ENCODE measurements at places on chromosomes 6 and 20.
A peak's percentile ranks its signal among the peaks of the same experiment; 100 is the strongest.

DNA sequence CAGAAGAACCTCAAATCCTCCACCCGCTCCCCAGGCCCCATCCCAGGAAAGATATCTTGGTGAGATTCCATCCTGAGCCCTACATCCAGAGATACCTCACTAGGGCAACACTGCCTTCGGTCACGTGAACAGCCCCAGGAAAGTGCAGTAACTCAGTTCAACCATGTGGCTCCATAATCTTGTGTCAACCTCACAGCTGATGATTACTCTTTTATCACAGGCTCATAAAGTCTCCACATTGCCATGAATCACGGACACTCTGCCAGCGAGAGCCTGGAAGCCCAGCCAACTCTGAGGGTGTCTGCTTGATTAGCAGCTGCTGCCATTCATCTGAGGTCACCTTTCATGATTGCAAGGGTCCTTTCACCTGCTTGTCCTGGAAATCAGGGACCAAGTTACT lies 175.8 kb upstream of the LRFN2 start:
- DNase-seq: no peak
- H3K27ac ChIP-seq: no peak overlapping the region
- H3K36me3 ChIP-seq: no peaks in the 10 kb centered on the region
- H3K4me1 ChIP-seq: no peaks in the 10 kb centered on the region
- H3K4me3 ChIP-seq: no peak overlapping the region

- no peak for DNase-seq
- H3K4me3 ChIP-seq: no peak overlapping the region
- no peak overlapping the region for H3K27ac ChIP-seq
- no peaks in the 10 kb centered on the region for H3K27me3 ChIP-seq
- no peaks in the 10 kb centered on the region for H3K36me3 ChIP-seq
Observed at GRCh38 chr6:120348926-120349325, 985.4 kb downstream of the TBC1D32 start.

GRCh38 chr6:155351273-155352129 lies 37.2 kb upstream of the TFB1M start:
- DNase-seq: no peak
- H3K36me3 ChIP-seq: peaks cover 3% of the 10 kb centered on the region
- H3K27me3 ChIP-seq: no peaks in the 10 kb centered on the region
- no peak overlapping the region for H3K4me3 ChIP-seq
- H3K4me1 ChIP-seq: no peaks in the 10 kb centered on the region
- H3K27ac ChIP-seq: no peak overlapping the region

GRCh38 chr20:5065166-5065878 lies 54.4 kb downstream of the PCNA start:
- H3K4me1 ChIP-seq: peaks cover 30% of the 10 kb centered on the region
- H3K27me3 ChIP-seq: no peaks in the 10 kb centered on the region
- no peak overlapping the region for H3K4me3 ChIP-seq
- no peak overlapping the region for H3K27ac ChIP-seq
- no peaks in the 10 kb centered on the region for H3K36me3 ChIP-seq
- no peak for DNase-seq

GRCh38 chr20:50722424-50723155 lies 8.8 kb upstream of the PARD6B start:
- H3K4me3 ChIP-seq: no peak overlapping the region
- no peaks in the 10 kb centered on the region for H3K36me3 ChIP-seq
- H3K27ac ChIP-seq: no peak overlapping the region
- H3K4me1 ChIP-seq: no peaks in the 10 kb centered on the region
- H3K27me3 ChIP-seq: peaks cover 2% of the 10 kb centered on the region

DNA sequence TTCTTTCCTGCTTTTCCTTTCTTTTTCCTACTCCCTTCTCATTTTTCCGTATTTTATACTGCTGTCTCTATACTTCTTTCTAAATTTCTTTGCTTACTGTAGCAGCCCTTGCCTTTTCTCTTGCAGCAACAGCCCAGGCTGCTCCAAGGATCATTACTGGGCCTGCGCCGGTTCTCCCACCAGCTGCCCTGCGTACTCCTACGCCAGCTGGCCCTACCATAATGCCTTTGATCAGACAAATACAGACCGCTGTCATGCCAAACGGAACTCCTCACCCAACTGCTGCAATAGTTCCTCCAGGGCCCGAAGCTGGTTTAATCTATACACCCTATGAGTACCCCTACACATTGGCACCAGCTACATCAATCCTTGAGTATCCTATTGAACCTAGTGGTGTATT lies 148.8 kb downstream of the QKI start:
- no peaks in the 10 kb centered on the region for H3K27me3 ChIP-seq
- no peak for DNase-seq
- no peak overlapping the region for H3K4me3 ChIP-seq
- H3K27ac ChIP-seq: no peak overlapping the region

DNA sequence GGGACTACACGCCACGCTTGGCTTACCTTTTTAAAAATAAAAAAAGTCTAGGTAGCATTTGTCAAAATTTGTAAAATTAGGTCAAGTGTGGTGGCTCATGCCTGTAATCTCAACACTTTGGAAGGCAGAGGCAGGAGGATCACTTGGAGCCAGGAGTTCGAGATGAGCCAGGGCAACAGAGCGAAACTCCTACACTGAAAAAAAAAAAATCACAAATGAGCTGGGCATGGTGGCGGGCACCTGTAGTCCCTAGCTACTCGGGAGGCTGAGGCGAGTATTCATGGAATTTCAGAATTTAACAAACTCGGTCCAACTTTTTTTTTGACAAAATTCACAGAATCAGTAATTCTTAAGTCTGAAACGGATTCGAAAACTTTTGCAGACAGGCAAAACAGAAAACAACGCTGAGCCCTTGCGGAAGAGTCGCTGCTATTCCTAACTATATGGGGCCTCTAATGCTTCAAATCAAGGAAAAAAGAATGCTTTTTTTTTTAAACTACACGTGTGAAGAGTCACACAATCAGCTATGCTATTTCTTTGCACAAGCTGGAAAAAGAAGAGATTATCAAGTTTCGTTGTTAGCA lies 62.9 kb downstream of the GTF2H5 start:
- peaks cover 3% of the 10 kb centered on the region for H3K36me3 ChIP-seq
- peak overlapping the region; percentile 88 for H3K27ac ChIP-seq
- H3K4me1 ChIP-seq: peaks cover 17% of the 10 kb centered on the region
- peaks cover 10% of the 10 kb centered on the region for H3K27me3 ChIP-seq
- DNase-seq: no peak

GRCh38 chr20:9253006-9253539 lies 184.2 kb downstream of the PLCB4 start:
- no peak for DNase-seq
- H3K4me1 ChIP-seq: no peaks in the 10 kb centered on the region
- no peak overlapping the region for H3K27ac ChIP-seq
- no peak overlapping the region for H3K4me3 ChIP-seq

DNA sequence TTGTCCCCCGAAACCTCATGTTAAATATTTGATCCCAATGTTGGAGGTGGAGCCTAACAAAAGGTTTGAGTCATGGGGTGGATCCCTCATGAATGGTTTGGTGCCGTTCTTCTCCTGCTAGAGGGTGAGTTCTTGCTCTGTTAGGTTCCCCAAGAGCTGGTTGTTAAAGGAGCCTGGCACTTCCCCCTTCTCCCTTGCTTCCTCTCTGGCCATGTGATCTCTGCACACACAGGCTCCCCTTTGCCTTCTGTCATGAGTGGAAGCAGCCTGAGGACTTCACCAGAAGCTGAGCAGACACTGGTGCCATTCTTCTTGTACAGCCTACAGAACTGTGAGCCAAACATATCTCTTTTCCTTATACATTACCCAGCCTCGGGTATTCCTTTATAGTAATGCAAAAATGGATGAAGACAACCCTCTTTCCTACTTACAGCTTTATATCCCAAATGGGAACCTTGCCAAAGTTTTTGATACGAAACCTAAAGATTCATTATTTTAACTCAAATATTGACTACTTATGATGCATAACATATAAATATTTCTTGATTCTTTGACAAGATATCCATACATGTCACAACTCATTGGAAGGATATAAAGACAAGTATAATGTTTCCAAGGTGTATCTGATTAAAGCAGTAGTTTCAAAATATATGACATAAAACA lies 61.0 kb downstream of the RNF182 start:
- H3K36me3 ChIP-seq: no peaks in the 10 kb centered on the region
- no peak overlapping the region for H3K4me3 ChIP-seq
- peaks cover 5% of the 10 kb centered on the region for H3K4me1 ChIP-seq
- DNase-seq: no peak

DNA sequence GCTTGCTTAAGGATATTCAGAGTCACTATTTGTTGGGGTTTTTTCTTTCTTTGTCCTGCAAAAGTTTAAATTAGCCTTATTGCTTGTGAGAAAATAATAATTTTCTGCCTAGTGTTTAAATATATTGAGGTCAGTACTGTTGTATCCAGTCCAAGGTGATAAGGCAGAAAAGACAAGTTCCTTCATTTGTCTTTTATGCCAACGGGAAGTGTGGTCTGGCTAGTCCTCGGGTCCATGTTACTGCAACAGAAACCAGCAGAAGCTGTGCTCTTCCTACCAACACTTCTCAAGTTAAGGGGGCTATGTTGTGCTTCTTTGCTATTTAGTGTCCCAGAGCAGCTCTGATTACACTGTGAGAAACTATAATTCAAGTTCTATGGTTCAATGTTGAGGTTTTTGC lies 301.1 kb downstream of the TBC1D7 start:
- H3K4me3 ChIP-seq: no peak overlapping the region
- H3K27ac ChIP-seq: no peak overlapping the region
- peaks cover 12% of the 10 kb centered on the region for H3K27me3 ChIP-seq
- no peaks in the 10 kb centered on the region for H3K36me3 ChIP-seq

GRCh38 chr20:38835792-38836191 lies 30.3 kb downstream of the PPP1R16B start:
- H3K4me1 ChIP-seq: peaks cover 51% of the 10 kb centered on the region
- peaks cover 59% of the 10 kb centered on the region for H3K36me3 ChIP-seq
- H3K27ac ChIP-seq: no peak overlapping the region

- H3K4me1 ChIP-seq: peaks cover 37% of the 10 kb centered on the region
- H3K4me3 ChIP-seq: no peak overlapping the region
- H3K27ac ChIP-seq: no peak overlapping the region
- H3K36me3 ChIP-seq: no peaks in the 10 kb centered on the region
- DNase-seq: no peak
Observed at GRCh38 chr6:167094820-167095637, 27.9 kb upstream of the CCR6 start.

- H3K4me3 ChIP-seq: no peak overlapping the region
- H3K27me3 ChIP-seq: peaks cover 25% of the 10 kb centered on the region
- DNase-seq: no peak
- H3K36me3 ChIP-seq: no peaks in the 10 kb centered on the region
- no peak overlapping the region for H3K27ac ChIP-seq
Observed at GRCh38 chr6:19802656-19803055, 34.5 kb upstream of the ID4 start.

DNA sequence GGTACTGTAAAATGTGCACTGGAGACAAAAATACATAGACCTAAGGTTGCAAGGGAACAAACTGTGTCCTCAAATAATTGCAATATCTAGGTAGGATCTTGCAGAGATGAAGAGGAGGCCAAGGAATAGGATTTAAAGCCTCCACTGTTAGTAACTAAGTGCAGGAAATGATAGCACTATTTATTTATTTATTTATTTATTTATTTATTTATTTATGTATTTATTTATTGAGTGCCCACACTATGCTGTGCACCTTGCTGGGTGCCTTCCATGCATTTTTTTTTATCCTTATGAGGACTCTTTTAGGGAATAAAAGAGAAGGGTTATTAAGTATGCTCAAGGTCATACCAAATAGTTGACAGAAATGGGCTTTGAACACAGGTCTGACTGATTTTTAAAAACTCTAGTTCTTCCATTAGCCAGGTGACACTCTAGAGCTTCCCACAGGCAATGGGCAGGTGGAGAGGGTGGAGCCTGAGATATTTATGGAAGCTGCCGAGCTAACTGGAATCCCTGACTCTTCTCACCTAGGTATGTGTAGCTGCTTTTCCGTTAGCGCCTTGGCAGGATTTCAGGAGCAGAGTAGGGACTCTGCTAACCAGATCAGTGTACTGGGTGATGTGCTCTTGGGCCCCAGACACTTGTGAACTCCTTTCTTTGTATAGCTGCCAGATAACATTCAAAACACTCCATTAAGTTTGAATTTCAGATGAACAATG lies 12.8 kb upstream of the NUP153 start:
- peaks cover 9% of the 10 kb centered on the region for H3K4me1 ChIP-seq
- peaks cover 16% of the 10 kb centered on the region for H3K27me3 ChIP-seq
- no peak overlapping the region for H3K4me3 ChIP-seq
- peaks cover 4% of the 10 kb centered on the region for H3K36me3 ChIP-seq
- no peak overlapping the region for H3K27ac ChIP-seq
- DNase-seq: no peak

- H3K27me3 ChIP-seq: no peaks in the 10 kb centered on the region
- no peaks in the 10 kb centered on the region for H3K36me3 ChIP-seq
- no peak for DNase-seq
- no peak overlapping the region for H3K27ac ChIP-seq
- H3K4me3 ChIP-seq: no peak overlapping the region
Observed at GRCh38 chr20:48262466-48262865, 477.2 kb upstream of the SULF2 start.

GRCh38 chr6:122749451-122750050 lies 30.0 kb upstream of the FABP7 start:
- no peak overlapping the region for H3K4me3 ChIP-seq
- H3K27me3 ChIP-seq: no peaks in the 10 kb centered on the region
- H3K27ac ChIP-seq: no peak overlapping the region
- H3K36me3 ChIP-seq: no peaks in the 10 kb centered on the region
- peaks cover 18% of the 10 kb centered on the region for H3K4me1 ChIP-seq

DNA sequence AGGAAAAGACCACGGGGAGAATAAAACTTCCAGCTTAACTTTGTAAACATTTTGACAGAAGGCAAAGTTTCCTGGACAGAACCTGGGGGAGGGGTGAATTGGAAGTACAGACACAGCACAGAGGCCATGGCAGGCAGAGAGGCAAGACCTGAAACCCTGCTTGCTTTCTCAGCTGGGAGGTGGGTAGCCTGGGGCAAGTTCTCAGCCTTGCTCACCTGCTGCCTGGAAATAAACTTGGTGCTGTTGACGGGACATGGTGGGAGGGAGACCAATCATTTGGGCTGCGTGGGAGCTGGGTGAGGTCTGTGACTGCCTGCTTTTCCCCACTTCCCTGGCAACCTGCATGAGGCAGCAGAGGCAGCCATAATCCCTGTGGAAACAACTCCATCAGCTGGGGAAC lies 221.3 kb downstream of the MOXD1 start:
- no peaks in the 10 kb centered on the region for H3K4me1 ChIP-seq
- H3K4me3 ChIP-seq: no peak overlapping the region
- no peak overlapping the region for H3K27ac ChIP-seq

GRCh38 chr6:42783876-42784642 lies 2.2 kb downstream of the BICRAL start:
- H3K4me1 ChIP-seq: peaks cover 30% of the 10 kb centered on the region
- H3K4me3 ChIP-seq: peak overlapping the region; percentile 96
- no peaks in the 10 kb centered on the region for H3K27me3 ChIP-seq
- peaks cover 23% of the 10 kb centered on the region for H3K36me3 ChIP-seq
- peak overlapping the region; percentile 97 for H3K27ac ChIP-seq

- no peaks in the 10 kb centered on the region for H3K27me3 ChIP-seq
- no peak for DNase-seq
- H3K4me1 ChIP-seq: peaks cover 52% of the 10 kb centered on the region
- peaks cover 10% of the 10 kb centered on the region for H3K36me3 ChIP-seq
- H3K27ac ChIP-seq: peak overlapping the region; percentile 19
- peak overlapping the region; percentile 22 for H3K4me3 ChIP-seq
Observed at GRCh38 chr6:142941018-142941417, 4.0 kb downstream of the HIVEP2 start.

- peaks cover 11% of the 10 kb centered on the region for H3K27me3 ChIP-seq
- no peak for DNase-seq
- H3K27ac ChIP-seq: peak overlapping the region; percentile 67
- peaks cover 10% of the 10 kb centered on the region for H3K4me1 ChIP-seq
Observed at GRCh38 chr20:47188540-47188939, 168.0 kb downstream of the ZMYND8 start.

- H3K4me1 ChIP-seq: peaks cover 54% of the 10 kb centered on the region
- H3K4me3 ChIP-seq: peak overlapping the region; percentile 57
- H3K36me3 ChIP-seq: peaks cover 37% of the 10 kb centered on the region
- peak overlapping the region; percentile 38 for H3K27ac ChIP-seq
Observed at GRCh38 chr6:127923135-127923534, 22.3 kb upstream of the THEMIS start.

Measured in T-helper 2 cell treated with Interferon-gamma antibody and Interleukin-4, amounts not matched to agents 5 μg/mL and 100 μg/mL, for 36 hours (primary cell).